ENCODE measurements at places on chromosomes 13 and 19.

GRCh38 chr19:6215701-6216235, 64.0 kb downstream of the MLLT1 start:
- DNase-seq: no peak

GRCh38 chr13:111902726-111903125, 164.2 kb upstream of the SOX1 start:
- no peak for DNase-seq

GRCh38 chr19:51439021-51439465, 19.2 kb downstream of the SIGLEC8 start:
- no peak for DNase-seq

DNA sequence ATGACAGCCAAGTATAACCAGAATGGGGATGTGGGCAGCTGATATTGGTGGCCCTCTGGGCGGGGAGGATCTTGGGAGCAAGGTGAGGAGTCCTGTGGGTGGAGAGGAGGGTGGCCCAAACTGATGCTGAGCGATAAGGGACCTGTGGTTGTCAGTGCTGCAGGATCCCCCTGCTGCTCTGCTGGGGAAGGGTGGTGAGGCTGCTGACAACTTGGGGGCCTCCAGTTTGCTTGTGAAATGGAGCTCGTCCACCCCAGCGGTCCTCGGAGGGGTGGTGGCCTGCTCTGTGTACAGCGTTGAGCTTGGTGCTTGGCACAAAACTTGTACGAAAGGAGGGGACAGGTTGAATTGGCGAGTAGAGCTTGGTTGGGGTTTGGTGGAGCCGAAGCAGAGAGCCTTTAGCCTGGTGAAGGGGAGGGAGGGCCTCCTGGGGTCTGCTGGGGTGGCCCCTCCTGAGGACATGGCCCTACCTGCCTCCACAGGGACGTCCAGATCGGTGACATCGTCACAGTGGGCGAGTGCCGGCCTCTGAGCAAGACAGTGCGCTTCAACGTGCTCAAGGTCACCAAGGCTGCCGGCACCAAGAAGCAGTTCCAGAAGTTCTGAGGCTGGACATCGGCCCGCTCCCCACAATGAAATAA, 2.9 kb downstream of the RPS11 start:
- no peak for DNase-seq

DNA sequence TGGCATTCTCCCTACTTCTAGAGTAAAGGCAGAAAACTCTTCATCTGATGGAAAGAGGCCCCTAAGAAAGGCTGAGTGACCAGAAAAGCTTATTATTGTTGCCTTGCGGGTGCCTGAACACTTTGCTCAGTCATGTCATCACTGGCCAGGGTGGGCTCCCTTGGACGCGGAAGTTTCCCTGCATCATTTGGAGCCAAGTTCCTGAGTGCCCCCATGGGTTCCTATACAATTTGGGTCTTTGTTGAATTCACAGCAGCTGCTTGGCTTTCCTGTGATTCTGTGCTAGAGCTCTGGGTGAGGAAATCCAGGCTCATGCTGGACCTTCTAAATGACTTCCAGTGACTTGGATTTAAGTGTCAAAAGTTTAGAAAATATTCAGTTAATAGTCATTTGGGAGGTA, 232.9 kb downstream of the LHFPL6 start:
- no peak for DNase-seq

GRCh38 chr13:92681239-92681638, 545.4 kb upstream of the GPC6 start:
- no peak for DNase-seq
